ENCODE measurements at places on chromosomes 12 and 14.

GRCh38 chr14:75833326-75834020 is 148.3 kb downstream of the TGFB3 start:
- DNase-seq, result no peak

DNA sequence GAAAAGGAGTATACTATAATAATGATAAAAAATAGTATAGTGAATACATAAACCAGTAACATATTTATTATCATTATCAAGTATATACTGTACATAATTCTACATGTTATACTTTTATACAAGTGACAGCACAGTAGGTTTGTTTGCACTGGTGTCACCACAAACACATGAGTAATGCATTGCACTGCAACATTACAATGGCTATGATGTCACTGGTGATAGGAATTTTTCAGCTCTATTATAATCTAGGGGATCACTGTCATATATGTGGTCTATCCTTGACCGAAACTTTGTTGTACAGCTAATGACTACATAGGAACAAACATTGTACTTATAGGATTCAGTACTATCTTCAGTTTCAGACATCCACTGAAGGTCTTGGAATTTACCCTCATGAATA is 165.8 kb upstream of the SYT1 start:
- no peak for DNase-seq

- DNase-seq, result no peak
Observed at GRCh38 chr14:86015511-86015910, 485.6 kb downstream of the FLRT2 start.

DNA sequence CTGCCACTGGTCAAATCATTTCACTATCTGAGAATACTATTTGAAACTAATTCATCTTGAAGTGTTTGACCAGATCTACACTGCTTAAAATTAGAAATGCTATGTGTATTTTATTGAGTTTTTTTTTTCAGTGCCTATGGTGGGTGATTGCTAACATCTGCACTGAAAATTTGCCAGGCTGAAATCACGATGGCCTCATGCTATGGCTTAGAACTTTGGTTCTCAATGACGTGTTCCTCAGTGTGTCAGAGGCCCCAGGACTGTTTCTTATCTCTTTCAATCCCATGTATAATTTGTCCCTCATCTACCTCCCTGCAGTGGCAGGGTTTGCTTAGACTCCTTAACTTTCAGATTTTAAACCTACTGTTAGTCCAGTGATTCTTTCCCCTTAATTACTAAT is 36.2 kb upstream of the NKX2-8 start:
- no peak for DNase-seq

- no peak for DNase-seq
Observed at GRCh38 chr14:52877628-52878027, 73.2 kb downstream of the FERMT2 start.

- no peak for DNase-seq
Observed at GRCh38 chr14:73238424-73238852, 1.1 kb downstream of the PAPLN start.

DNA sequence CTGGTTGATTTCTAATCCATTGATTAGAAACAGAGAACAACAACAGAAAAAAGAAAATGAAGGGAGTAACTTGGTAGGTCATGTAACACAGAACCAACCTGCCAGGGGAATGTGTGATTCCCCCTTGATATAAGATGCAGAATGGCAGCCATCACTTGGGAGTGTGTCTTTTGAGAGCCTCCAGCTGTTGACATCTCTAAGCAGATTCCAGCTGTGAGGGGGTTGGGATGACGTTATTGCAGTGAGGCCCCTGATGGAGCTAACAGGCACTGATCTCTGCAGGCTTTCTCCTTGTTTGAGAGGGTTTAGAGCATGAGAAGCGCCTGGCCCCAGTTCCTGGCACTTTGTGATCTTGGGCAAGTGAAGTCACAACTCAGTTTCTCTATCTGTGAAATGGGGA is 124.9 kb downstream of the PELI2 start:
- no peak for DNase-seq

Data from D721Med (cell line).